ENCODE measurements at places on chromosomes 16 and 17. TPM values are rescaled to one million over a fixed set of nuclear protein-coding genes. Genes with fewer than 3 reads are reported as not detected.

SULT1A4 gene
- 1.2 TPM for total RNA-seq

RTN4RL1 gene
- 0.61 TPM for total RNA-seq

DDX42 gene
- total RNA-seq: 64.5 TPM

FBXL20 gene
- total RNA-seq: 7.7 TPM

RNF227 gene
- 6.6 TPM for total RNA-seq

GRCh38 chr16:1363501-1364041, 11.8 kb downstream of the GNPTG start:
- peaks cover 7% of the 10 kb centered on the region for H3K4me1 ChIP-seq
- H3K36me3 ChIP-seq: peaks cover 17% of the 10 kb centered on the region
- peak; percentile 67 for DNase-seq

GRCh38 chr16:31194898-31195297, 7.7 kb downstream of the PYCARD start:
- H3K27me3 ChIP-seq: no peaks in the 10 kb centered on the region
- H3K27ac ChIP-seq: no peak overlapping the region
- no peak overlapping the region for H3K4me3 ChIP-seq
- no peaks in the 10 kb centered on the region for H3K4me1 ChIP-seq
- peak; percentile 13 for DNase-seq

DNA sequence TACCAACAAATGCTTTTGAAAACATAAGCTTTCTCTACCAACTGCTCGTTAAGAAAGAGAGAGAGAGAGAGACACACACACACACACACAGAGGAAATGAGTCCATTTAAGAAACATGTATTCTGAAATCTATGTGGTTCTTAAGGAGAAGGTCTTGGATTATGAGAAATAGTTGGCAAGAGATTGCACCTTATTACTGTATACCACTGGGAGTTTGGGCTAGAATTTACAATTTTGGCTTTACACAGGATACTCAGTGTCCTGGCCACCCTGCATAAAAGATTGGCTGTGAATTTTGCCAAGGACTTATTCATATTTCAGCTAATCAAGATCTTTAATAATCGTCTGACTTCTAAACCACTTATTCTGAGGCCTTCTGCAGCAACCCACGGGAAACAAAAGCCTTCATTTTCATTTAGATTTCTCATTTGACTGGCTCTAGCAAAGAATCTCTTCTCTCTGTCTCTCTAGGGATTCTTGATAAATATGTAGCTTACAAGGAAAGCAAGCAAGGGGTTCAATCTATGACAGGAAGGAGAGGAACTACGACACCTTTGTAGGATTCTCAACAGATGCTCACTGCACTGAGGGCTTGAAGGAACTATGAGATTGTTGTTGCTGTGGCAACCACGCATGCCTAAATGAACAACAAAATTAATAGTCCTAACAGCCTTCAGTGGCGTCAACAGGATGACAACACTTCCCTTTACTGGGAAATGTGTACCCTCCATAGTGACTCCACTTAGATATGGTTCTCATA, 75.3 kb upstream of the GNAO1 start:
- H3K36me3 ChIP-seq: no peaks in the 10 kb centered on the region
- no peaks in the 10 kb centered on the region for H3K27me3 ChIP-seq
- H3K27ac ChIP-seq: no peak overlapping the region
- H3K4me1 ChIP-seq: no peaks in the 10 kb centered on the region
- DNase-seq: no peak
- H3K4me3 ChIP-seq: no peak overlapping the region

DNA sequence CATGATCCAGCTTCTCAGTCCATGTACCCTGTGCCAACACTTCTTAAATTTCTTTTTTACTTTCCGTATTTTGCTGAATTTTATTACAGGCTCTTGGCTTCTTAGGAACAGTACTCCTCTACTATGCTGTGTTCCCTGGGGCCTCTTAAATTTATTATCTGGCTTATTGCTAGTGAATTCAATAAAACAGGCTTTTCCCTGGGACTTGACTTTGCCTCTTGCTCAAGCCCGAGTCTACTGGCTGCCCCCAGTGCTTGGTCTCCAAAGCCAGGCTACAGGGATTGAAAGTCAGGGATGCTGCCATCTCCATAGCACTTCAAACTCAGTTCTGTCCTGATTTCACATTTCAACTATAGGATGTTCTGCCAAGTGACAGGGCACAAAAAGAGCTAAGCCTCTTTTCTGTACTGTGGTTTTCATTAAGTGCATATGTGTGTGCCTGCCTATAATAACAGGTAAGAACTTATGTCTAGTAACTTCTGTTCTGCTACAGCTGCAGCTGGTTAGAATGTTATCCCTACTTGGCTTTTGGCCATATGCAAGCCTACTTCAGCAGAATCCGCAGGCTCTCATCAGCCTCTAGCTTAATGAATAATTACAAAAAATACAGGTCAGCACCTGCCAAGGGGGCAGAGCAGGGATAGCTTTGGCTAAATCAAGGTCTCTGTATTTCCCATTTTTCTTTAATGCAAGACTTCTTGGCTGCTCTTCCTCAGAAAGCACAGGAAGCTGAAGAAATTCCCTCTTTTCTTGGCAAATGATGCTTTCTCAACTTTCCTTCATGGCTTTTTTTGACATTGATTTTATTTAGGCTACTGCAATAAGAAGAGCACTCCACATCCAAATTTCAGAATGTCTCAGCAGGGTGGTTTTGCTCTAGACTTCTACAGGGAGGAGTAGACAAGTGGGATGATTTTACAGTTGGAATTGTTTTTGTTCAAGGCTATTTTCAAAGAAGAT, 8.2 kb downstream of the FAM20A start:
- no peak overlapping the region for H3K4me3 ChIP-seq
- DNase-seq: peak; percentile 76
- peaks cover 29% of the 10 kb centered on the region for H3K4me1 ChIP-seq
- no peak overlapping the region for H3K27ac ChIP-seq
- no peaks in the 10 kb centered on the region for H3K27me3 ChIP-seq

DNA sequence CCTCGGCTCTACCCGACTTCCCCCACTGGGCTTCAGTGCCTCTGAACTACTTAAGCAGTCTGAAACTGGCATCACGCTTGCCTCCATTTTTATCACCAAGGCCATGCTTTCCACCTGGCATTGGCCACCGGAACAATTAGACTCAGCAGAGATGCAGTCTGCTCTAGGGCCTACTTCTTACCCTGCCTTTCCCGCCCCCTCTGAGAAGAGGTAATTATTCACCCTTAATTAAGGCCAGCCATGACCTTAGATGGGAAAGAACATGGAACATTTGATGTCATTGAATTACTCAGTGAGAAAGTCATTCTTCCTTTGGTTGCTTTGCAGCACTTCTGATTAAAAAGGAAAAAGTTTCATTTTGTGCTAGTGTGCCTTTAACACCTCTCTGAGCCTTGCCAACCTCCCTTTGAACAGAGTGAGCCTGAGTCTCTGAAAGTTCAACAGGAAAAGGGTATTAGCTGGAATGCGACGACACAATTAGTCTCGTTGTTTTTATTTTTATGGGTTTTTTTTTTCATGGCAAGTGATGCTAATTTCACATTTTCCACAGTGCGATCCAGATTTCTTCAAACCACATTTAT, 60.9 kb upstream of the TNRC6A start:
- H3K36me3 ChIP-seq: no peaks in the 10 kb centered on the region
- no peak overlapping the region for H3K4me3 ChIP-seq
- no peak for DNase-seq
- peaks cover 11% of the 10 kb centered on the region for H3K4me1 ChIP-seq
- no peaks in the 10 kb centered on the region for H3K27me3 ChIP-seq

GRCh38 chr17:64103391-64104364, 26.3 kb downstream of the ERN1 start:
- H3K27me3 ChIP-seq: no peaks in the 10 kb centered on the region
- H3K27ac ChIP-seq: no peak overlapping the region
- H3K36me3 ChIP-seq: no peaks in the 10 kb centered on the region

Data from SJCRH30 (cell line).